ENCODE measurements at places on chromosomes 1 and 21.
A peak's percentile ranks its signal among the peaks of the same experiment; 100 is the strongest.

DNA sequence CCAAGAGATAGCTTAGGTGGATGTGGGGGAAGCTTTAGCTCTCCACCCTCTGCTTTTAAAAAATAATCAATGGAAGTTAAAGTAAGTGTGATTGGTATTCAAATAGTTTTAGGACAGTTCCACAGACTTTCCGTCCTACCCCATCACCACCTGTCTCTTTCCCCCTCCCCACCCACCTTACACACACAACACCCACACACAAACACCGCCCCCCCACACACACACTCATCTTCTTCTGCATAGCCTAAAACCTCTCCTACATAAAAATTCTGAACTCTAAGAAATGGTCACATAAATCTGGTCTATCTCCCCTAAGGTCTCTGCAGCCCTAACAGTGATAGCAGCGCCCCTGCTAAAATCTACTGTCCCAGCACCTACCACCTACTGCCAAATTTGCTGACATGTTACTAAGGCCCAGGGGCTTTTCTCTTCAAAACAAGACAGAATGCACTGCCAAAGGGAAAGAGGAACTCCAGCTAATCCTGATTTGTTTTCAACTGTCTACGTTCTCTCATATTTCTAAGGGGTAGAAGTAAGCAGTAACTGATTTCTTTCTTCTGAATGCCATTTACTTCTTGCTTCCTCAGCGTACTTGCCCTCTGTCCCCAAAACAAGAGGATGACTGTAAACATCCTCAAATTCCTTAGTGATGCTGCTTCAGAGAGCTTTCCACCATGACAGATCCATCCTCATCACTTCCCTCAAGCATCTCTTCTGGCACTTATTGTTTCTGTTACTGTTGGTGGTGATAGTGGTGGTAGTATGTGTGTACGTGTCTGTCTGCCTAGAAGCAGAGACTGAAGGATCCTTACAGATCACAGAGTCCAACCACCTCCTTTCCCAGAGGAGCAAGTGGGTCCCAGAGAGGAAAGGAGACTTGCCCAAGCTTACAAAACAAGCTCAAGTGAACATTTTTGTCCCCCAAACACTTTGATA lies 56.8 kb downstream of the LUZP1 start:
- no peak for DNase-seq

DNA sequence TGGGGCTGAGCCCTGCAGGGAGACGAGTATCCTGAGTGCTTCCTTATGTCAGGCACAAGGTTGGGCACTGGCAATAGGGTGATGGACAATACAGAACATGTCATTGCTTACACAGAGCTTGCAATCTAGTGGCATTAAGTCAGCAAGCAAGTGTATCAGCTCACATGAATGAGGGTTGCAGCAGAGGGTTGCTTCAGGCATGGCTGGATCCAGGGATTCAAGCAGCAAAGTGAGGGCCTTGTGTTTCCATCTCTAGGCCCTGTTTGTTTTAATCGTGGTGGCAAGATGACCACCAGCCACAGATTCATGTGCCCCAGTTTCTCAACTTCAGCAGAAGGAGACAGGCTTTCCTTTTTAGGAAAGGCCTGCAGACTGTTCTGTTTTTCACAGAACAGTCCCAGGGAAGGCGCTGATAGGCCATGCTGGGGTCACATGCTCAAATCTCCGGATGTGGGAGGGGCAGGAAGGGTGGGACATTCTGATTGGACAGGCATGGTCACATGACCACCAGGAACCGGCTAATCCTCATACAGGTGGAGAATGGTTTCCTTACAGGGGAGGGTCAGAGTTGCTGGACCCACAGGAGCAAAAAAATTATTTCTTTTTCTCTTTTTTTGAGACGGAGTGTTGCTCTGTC lies 14.4 kb downstream of the PLOD1 start:
- peak; percentile 12 for DNase-seq

DNA sequence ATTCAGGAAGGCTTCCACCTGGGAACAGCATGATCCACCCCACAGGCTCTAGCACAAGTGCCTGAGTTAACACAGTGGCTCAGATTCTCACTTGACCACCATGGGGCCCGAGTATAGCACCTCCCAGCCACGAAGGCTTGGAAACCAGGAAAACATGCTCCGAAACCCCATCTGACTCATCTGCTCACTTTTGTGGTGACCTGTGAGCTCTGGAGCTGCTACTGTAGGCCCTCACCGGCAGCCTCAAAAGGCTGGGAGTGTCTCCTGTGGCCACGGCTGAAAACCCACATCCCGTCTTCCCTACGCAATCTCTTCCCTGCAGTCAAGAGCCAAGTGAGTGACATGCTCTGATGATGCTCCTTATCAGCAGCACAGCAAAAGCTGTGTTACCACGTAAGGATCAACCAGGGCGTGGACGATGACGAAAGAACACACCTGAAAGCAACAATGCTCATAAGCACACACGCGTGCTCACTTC lies 81.4 kb downstream of the TGFBR3 start:
- DNase-seq: peak; percentile 73

GRCh38 chr1:206579747-206580437 lies 32.4 kb downstream of the EIF2D start:
- DNase-seq: peak; percentile 87

- no peak for DNase-seq
Observed at GRCh38 chr1:186272486-186272885, 102.6 kb downstream of the TPR start.
